ENCODE measurements at places on chromosomes 4 and X.

DNA sequence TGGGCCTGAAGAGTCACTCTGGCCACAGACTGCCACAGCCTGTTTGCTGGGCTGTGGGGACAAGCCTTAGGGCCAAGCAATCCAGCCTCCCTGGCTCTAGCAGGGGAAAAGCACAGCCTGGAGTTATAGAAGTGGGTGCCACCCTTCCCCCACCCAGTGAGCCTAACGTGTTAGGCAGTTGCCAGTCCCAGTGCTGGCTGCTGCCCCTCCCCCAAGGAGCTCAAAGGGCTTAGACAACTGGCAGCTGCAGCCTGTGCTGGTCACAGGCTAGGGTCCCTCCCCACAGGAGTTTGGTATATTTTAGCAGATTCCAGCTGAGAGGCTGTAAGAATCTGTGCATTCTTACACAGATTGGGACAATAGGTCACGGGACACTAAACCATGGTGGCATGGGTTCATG, 370.3 kb upstream of the FGF16 start:
- DNase-seq = no peak

GRCh38 chrX:84415140-84415539, 87.1 kb downstream of the HDX start:
- no peak for DNase-seq

DNA sequence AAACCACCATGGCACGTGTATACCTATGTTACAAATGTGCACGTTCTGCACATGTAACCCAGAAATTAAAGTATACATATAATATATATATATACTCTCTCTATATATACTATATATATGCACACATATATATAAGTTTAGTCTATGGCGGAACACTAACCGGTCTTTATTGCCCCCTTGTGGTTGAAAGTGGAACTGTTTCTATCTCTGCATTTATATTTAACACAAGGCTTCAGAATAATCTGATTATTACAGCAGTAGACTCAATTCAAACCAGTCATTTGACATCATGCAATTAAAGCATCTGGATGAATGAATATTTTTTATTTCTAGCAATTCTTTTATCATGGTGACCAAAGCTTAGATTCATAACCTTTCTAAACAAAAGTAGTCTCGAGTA, 14.6 kb downstream of the RAB9B start:
- peak; percentile 44 for DNase-seq

GRCh38 chrX:136250191-136251040, 784 bp downstream of the MAP7D3 start:
- DNase-seq = no peak

DNA sequence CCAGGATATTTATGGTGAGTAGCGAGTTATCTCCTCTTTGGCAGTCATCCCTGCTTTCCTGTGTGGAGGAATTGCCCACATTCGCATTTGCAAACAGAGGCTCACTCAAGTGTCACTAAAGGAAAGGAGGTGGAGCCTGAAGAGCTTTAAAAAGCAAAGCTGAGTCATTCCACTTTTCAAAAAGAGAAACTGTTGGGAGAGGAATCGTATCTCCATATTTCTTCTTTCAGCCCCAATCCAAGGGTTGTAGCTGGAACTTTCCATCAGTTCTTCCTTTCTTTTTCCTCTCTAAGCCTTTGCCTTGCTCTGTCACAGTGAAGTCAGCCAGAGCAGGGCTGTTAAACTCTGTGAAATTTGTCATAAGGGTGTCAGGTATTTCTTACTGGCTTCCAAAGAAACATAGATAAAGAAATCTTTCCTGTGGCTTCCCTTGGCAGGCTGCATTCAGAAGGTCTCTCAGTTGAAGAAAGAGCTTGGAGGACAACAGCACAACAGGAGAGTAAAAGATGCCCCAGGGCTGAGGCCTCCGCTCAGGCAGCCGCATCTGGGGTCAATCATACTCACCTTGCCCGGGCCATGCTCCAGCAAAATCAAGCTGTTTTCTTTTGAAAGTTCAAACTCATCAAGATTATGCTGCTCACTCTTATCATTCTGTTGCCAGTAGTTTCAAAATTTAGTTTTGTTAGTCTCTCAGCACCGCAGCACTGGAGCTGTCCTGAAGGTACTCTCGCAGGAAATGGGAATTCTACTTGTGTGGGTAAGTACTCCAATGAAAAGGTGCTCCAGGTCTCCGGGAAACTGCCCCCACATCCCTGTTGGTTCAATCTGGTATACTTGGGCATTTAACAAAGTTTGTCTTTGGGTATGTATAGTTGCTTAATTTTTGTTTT, at the start of gene EGF:
Gene EGF, plus strand, starts transcription at position 178 of the 890 bp plus-strand sequence. Its CDS starts 453 bp downstream, at position 631.
- DNase-seq = no peak

DNA sequence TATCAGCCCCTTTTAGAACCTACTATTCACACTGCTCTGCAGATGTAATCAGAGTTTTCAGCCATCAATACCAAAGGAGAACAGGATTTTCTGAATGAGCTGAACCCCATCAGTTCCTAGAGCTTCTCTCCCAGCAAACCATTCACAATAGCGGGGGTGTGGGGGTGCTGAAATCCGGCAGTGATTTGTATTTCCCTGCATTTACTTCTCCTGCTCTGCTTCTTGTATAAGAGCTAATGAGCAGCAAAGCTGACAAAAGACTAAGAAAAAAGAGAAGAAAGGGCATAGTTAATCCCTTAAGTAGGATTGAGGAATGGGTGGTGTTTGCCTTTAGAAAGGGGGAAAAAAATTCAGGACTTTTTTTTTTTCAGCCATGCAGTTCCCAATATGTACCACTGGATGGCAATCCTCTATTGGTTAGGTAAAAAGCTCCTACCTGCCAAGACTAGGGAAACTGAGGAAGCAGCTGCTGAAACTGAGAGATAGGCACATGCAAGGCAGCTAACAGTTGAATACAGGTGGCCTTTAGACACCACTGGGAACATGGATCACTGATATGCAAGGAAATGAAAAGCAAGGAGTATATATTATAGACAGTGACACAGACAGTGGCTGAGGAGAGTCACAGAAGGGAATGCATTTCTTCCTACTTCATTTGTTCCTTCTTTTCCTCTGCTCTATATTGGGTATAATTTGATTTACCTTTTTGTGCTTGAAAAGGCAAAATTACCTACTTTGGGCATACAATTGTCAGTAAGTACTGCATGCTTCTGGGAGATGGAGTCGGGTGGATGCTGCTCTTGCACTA, 217.9 kb downstream of the HS6ST2 start:
- no peak for DNase-seq

DNA sequence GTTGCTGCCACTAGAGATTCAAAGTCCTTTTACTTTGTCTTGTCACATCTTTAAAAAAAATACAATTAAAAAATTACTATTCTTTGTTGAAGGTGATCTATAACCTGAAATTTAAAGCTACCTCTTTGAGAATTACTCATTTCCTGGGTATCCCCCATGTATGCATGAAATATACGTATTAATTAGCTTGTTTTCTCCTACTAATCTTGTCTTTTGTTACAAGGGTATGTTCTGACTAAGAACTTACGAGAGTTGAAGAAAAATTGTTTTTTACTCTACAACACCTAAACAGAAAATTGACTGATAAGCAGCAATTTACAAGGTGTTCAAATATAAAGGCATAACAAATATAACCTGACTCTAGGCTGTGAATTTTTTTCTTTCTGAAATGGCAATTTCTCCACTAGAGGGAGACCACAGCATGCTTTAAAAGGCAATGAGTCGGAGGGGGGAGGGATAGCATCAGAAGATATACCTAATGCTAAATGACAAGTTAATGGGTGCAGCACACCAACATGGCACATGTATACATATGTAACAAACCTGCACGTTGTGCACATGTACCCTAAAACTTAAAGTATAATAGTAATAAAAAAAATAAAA, 249.6 kb downstream of the OPHN1 start:
- peak; percentile 1 for DNase-seq

DNA sequence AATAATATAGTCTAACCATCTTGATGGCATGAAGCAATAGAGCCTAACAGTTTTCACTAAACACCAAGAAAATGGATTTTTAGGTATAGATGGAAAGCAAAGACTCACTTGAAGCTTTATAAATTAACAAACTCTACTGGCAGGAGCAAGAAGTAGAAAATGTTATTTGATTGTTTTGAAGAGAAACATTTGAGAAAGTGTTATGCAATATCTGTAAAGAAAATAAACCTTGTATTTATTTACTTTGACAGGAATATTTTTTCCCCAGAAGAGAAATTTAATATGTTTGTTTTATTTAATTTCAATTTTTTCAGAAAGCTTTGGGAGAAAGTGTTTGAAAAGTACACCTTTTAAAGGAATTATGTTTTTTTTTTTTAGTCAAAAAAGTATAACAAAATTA, 139.0 kb downstream of the STIM2 start:
- no peak for DNase-seq

- DNase-seq = peak; percentile 64
Measured at GRCh38 chrX:155216940-155217440, 730 bp downstream of the VBP1 start.

- no peak for DNase-seq
Measured at GRCh38 chr4:172073590-172073989, 260.4 kb downstream of the GALNTL6 start.

- no peak for DNase-seq
Measured at GRCh38 chr4:25001509-25001908, 29.2 kb downstream of the LGI2 start.

DNA sequence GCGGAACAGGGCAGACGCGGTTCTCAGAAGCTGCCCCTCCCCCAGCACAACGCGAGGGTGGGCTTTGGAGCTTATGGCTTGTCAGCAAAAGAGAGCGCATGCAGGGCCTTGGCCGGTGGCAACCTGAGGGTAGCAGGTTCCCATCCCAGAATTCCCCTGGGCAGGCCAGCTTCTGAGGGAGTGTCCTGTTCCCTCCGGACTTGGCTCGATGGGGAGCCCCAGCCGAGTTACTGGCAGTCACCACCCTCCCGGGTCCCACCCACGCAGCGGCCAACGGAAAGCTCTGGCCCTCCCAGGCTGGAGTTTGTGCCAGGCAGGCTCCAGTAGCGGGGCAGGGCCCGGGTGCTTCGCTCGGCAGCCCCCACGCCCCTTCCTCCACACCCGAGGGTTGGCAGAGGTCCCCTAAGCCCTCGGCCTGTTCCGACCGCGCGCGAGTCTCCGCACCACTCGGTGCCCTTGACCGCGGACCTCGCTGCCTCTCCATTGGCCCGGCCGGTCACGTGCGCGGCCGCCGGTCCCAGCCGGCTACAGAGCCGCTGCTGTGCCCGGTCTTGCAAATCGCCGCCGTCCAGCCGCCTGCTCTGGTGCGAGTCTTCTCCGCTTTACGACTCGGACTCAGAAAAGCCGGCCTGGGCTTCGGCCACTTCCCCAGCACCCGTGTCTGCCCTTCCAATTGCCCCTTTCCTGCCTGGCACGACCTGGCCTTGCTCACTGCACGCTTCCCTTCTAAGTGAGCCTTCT, 20.9 kb upstream of the MTM1 start:
- DNase-seq = peak; percentile 58

DNA sequence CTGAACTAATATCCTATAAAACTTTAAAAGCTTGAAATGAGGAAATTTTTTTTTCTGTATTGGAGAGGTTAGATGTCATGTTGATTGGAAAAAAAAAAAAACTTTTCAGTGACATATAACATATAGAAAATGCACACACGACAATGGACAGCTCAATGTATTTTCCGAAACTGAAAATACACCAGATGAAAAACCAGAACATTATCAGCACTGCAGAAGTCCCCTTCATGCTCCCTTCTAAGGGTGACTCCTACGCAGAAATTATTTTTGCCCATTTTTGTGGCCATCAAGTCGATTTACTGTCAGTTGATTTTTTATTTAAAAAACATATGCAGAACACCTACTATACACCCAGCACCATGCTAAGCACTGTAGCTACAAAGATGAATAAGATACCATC, 148.3 kb downstream of the APBB2 start:
- DNase-seq = no peak

DNA sequence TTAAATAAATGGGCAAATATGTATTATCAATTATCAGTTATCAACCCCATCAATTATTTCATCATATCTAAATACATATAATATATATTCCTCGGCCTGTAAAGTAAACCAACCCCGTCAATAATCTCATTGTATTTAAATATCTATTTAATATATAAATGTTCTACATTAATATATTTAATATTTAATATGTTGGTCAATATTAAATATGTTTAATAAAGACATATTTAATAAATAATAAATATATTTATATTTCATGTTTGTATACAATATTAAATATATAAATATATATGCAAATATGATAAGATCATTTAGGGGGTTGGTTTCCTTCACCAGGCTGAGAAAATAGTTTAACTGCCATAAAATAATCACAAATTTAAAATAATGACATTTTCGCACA, 6.4 kb upstream of the TMEM144 start:
- no peak for DNase-seq

- DNase-seq = no peak
Measured at GRCh38 chr4:120844528-120844921, 78.0 kb downstream of the PRDM5 start.

DNA sequence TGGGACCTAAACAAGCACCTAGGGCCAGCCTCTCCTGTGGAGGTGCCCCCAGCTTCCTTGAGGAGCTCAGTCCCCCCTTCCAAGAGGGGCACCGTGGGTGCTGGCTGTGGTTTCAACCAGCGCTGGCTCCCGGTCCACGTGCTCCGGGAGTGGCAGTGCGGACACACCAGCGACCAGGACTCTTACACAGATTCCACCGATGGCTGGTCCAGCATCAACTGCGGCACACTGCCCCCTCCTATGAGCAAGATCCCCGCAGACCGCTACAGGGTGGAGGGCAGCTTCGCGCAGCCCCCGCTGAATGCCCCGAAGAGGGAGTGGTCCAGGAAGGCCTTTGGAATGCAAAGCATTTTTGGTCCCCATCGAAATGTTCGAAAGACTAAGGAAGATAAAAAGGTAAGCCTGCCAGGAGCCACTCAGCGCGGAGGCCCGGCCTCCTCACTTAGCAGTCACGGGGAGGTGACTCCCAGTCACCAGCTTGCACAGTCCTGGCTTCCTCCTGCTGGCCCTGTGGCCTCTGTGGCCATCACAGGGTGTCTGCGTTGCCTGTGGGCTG, 24.9 kb downstream of the RGS12 start:
- no peak for DNase-seq

GRCh38 chr4:174217273-174218126, 66.0 kb downstream of the FBXO8 start:
- DNase-seq = no peak

GRCh38 chr4:63036159-63036866, 1372.9 kb downstream of the TECRL start:
- DNase-seq = no peak

DNA sequence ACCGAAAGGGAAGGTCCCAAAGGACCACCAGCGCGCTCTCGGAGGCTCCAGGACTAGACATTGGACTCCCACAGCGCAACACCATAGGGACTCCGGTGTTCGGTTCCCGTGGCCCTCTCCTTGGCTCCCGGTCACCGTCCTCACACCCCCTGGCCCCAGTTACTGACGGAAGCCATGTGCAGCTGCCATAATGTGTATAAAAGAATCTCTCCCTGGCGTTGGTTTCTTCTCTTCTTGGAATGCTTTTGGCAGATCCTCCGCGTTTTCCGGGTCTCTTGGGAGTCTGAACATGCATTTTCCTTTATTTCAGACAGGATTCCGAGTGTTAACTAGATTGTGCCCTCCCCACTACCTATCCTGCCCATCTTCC, 69.8 kb downstream of the FBXO8 start:
- DNase-seq = no peak

All from NCI-H1105 treated with DMSO at 0.1 percent for 48 hours (cell line).